NCI-H1436 treated with DMSO at 0.1 percent for 48 hours (cell line): ENCODE measurements at places on chromosomes 5 and 9.

- no peak for DNase-seq
Observed at GRCh38 chr9:89845321-89845720, 240.5 kb downstream of the GADD45G start.

DNA sequence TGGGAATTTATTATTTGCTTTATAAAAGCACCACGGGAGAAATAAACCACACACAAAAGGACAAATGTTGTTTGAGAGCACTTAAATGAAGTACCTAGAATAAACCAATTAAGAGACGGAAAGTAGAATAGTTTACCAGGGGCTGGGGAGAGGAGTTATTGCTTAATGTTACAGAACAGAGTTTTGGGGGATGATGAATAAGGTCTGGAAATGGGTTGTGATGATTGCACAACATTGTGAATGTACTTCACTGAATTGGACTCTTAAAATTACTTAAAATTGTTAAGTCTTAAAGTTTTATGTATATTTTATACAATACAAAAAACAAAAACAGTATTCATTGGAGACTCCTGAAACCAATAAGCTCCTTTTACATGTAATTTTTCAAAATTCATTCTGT, 1.5 kb downstream of the ZBTB43 start:
- DNase-seq, result no peak

GRCh38 chr5:44935262-44935661, 126.5 kb downstream of the MRPS30 start:
- no peak for DNase-seq

DNA sequence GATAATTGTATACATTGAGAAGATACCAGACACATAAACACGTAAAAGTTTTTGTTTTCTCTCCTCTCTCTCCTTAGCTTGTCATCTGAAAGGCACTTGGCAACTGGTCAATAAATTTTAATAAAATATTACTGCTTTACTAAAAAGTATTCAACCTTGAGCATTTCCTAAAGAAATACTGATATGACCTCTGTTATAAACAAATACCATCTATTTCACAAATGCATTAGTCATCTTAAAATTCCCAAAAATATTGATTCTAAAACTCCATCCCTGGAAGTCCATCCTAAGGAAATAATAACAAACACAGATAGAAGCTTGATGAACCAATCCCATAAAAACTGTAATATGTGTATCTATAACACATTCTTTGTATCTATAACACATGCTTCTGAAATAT, 483.2 kb downstream of the TLR4 start:
- no peak for DNase-seq

DNA sequence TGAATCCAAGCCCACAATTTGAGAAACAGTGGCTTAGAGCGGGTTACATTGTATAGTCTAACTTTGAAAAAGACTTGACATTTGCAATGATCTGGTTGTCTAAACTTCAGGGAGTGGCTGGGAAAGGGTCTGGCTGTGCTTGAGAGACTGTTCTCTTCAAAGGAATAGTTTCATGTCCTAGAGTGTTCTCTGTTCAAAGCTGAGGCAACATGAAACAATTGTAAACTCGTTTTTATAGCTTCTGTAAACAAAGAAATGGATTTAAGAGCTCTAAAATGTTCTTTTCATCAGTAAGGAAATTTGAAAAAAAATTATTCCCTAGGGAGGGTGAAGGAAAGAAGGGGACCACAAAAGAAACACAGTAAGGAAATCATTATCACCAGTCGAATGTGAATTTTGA, 41.6 kb downstream of the FOCAD start:
- DNase-seq, result no peak
